ENCODE measurements at places on chromosomes 2 and 18. TPM values are rescaled to one million over a fixed set of nuclear protein-coding genes. Genes with fewer than 3 reads are reported as not detected.

- ATAC-seq, result no peak
Observed at GRCh38 chr2:136015699-136016098, 30.3 kb upstream of the DARS1 start.

GRCh38 chr2:240249423-240250149 is 109.1 kb upstream of the OTOS start:
- ATAC-seq, result peak; percentile 34

- ATAC-seq, result peak; percentile 25
Observed at GRCh38 chr2:240411261-240412160, 24.0 kb upstream of the GPC1 start.

The OTOS gene
- total RNA-seq, result not detected

- ATAC-seq, result no peak
Observed at GRCh38 chr2:222611684-222612083, 44.2 kb downstream of the FARSB start.

The DSC3 gene
- total RNA-seq, result 319 TPM

DNA sequence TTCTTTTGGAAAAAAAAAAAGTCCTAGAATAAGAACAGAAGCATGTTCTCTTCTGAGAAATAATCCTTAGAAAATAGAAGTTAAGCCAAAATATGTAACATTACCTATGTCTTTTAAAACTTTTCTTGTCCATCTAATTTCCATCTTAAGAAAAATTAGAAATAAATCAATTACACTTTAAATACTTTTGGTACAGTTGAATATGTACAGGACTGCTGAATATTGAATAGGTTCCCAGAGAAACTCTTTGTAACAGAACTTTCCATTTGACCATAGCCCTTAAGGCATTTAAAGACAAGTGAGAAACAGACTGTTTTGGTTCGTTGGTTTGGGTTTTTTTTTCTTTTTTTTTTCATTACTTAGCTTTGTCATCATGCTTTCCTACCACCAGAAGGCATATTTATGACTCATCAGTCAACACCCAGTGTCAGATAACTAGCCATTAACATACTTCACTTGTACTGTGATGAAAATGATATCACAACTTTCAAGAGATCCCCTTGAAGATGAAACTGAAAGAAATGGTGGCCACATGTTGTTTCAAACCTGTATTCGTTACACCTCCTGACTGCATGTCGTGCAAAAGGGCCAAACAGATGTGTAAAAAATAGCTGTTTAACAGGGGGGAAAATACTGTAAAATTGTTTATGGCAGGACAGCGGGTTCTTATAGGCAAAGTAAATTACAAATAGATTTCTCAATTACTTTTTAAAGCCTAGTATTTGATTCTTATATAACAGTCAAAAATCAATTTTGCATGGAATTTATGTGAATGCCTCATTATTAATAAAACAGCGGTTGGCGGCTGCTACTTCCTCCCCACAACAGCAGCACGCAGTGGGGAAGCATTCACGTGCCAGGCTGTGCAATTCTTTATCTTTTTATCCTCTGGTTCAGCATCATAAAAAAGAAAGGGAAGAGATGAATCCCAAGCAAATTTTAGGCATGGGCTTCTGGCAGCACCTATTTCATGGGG is 280.7 kb upstream of the HNRNPA3 start:
- ATAC-seq, result no peak

GRCh38 chr2:222064286-222064685 is 234.5 kb downstream of the PAX3 start:
- ATAC-seq, result no peak

- ATAC-seq, result no peak
Observed at GRCh38 chr2:144859716-144860115, 339.8 kb upstream of the ZEB2 start.

The TMEM37 gene
- 6.0 TPM for total RNA-seq

- ATAC-seq, result no peak
Observed at GRCh38 chr18:35348001-35348400, 3.8 kb upstream of the ZNF24 start.

GRCh38 chr2:196096982-196097745 is 28.5 kb upstream of the DNAH7 start:
- ATAC-seq, result no peak

The CAPN13 gene
- total RNA-seq, result 1.4 TPM

DNA sequence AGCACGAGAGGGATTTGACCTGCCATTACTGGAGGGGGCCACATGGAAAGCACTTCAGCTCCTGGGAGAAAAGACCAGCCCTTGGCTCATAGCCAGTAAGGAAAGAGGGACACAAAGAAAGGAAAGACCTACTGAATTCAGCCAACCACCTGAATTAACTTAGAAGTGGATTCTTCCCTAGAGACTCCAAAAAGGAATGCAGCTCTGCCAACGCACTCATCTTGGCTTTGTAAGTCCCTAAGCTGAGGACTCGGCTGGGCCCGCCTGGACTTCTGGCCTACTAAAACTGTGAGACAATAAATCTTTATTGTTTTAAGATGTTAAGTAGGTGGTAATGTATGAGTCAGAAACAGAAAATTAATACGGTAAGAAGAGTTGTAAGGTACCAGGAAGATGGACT is 11.5 kb downstream of the ATF2 start:
- ATAC-seq, result no peak

- no peak for ATAC-seq
Observed at GRCh38 chr2:61784643-61785042, 69.2 kb downstream of the FAM161A start.
